NCI-H1105 treated with DMSO at 0.1 percent for 48 hours (cell line): ENCODE measurements at places on chromosomes 16 and 17.

GRCh38 chr17:82823004-82823403 is 16.8 kb downstream of the ZNF750 start:
- DNase-seq = no peak

DNA sequence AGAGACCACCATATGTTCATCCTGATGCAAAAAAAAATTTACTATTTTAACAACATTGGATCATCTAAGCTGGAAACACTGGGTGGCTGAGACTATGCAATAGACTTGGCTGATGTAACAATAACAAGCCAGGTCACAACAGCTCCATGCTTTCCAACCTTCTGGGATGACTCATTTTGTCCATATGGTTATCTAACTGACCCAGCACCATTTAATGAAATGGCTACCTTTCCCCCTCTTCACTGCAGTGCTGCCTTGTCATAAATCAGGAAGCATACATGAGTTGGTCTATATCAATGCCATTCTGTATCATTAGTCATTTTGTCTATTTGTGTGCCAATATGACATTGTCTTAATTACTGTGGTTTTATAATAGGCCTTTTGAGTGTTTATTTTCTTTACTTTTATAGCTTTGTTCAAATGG is 217.6 kb upstream of the KCNJ16 start:
- DNase-seq = peak; percentile 7

DNA sequence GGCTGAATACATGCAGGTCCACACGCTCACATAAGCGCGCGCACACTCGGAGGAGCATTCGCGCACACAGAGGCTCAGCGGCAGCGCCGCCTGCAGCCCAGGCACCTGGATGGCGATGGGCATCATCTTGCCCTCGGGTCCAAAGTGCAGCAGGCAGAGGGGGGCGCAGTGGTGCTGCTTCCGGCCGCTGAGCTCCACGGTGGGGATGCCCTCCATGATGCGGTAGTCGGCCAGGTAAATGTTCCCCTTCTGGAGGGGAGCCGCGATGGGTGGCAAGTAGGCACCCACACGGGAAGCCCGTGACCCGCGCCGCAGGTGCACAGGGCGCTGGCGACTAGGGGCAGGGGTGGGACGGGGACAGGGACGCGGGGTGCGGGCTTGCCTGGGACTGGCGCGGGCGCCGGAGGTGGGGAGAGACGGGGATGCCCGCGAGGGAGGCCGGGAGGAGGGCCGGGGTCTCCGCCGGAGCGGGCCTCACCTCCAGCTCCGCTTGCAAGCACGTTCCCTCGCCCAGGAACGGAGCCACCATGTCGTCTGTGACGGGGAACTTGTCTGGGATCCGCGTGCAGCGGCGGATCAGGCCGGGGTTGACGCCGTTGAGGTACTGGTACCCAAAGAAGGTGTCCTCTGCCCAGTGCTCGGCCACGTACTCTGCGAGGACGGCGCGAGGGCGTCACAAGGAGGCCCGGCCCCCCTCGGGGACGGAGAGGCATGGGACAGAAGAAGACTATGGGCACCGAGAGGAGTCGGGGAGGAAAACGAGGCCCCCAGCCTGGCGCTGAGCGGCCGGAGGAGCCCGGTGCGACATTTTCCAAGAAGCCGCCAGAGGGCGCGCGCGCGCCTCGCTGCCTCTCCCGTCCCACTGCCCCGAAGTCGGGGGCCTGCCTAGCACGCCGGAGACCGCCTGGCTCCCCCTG is 8.0 kb downstream of the ALOX12B start:
- peak; percentile 70 for DNase-seq

GRCh38 chr16:24018485-24018884 is 182.7 kb downstream of the PRKCB start:
- DNase-seq = peak; percentile 21

DNA sequence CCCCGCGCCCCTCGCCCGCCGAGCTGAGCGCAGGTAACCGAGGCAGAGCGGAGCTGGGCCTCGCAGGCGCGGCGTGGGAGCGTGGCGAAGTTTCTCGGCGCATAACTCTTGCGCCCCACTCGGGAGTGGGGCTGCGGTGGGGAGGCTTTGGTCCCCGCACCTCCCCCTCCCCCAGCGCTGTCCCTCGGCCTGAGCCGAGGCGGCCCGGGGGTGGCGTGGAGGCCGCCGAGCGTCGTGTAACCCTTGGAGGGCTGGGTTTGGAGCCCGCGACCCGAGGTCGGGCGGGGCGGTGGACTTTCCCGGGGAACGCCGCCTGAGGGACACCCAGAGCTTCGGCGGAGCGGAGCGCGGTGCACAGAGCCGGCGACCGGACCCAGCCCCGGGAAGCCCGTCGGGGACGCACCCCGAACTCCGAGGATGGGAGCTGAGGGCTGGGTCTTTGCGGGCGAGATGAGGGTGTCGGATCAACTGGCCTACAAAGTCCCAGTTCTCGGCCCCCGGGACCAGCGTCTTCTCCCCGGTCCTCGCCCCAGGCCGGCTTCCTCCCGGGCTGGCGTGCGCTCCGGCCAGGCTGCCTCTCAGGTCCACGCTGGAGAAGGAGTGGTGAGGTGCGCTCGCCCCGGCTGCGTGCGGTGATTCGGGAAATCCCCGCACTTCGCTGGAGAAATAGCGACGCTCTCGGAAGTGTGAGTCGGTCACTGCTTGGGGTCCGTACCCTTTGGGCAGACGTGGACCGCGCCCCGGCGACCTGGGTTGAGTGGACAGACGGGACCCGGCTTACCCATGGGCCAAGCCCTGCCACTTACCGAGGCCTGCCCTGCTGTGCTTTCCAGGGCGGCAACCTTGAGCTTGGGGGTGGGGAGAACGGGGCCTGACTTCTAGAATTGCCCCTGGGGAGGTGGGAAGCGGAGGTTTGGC is 168.4 kb downstream of the RAB11FIP4 start:
- no peak for DNase-seq
